ENCODE measurements at places on chromosomes 16 and 17.

- DNase-seq: no peak
Observed at GRCh38 chr17:73240561-73240960, 21.1 kb downstream of the CPSF4L start.

GRCh38 chr17:63984651-63985386 is 12.1 kb upstream of the SCN4A start:
- DNase-seq: no peak

DNA sequence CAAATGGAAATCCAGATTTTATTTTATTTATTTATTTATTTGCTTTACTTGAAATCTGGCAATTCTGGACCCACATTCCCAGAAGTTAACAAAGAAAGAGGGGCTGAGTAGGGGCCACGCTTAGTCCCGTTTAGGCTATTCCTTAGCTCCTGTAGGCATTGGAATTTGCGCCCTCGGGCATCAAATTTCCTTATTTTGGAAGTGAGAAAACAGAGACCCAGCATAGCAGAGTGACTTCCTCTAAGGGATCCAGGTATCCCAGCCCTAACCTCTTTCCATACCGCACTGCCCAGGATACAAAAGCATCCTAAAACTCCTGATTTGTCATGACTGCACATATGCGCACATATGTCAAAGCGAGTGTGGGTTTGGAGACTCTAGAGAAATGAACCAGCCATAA is 19.0 kb upstream of the SMG1 start:
- DNase-seq: no peak

DNA sequence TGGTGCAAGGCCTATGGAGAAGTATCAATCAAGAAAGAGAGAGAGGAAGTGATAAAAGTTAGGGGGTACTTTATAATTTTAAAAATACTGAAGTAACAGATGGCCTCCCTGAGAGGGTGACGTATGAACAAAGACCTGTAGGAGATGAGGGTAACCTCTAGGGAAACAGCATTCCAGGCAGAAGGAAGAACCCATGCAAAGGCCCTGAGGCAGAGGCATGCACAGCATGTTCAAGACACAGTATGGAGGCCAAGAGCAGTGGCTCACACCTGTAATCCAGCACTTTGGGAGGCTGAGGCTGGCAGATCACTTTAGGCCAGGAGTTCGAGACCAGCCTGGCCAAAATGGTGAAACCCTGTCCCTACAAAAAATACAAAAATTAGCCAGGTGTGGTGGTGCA is 192.6 kb upstream of the AXIN2 start:
- no peak for DNase-seq

- no peak for DNase-seq
Observed at GRCh38 chr17:82751171-82751570, 694 bp upstream of the TBCD start.

DNA sequence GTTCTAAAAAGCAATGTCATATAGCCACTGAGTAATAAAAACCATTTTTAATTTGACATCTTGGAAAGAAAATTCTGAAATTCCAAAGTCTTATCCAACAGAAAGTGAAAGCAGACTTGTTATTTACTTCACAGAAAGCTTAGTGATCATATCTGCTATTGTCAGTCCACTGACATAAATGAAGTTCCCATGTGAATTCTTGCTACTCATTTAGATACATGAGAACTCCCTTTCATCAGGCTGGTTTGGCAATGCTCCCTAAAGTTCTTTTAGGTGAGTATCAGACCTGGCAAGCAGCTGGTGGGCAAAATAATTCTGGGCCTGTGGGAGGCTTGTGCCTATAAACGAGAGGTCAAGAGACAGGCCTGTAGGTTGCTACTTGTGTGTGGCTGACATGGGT is 23.4 kb downstream of the NME2 start:
- DNase-seq: no peak

DNA sequence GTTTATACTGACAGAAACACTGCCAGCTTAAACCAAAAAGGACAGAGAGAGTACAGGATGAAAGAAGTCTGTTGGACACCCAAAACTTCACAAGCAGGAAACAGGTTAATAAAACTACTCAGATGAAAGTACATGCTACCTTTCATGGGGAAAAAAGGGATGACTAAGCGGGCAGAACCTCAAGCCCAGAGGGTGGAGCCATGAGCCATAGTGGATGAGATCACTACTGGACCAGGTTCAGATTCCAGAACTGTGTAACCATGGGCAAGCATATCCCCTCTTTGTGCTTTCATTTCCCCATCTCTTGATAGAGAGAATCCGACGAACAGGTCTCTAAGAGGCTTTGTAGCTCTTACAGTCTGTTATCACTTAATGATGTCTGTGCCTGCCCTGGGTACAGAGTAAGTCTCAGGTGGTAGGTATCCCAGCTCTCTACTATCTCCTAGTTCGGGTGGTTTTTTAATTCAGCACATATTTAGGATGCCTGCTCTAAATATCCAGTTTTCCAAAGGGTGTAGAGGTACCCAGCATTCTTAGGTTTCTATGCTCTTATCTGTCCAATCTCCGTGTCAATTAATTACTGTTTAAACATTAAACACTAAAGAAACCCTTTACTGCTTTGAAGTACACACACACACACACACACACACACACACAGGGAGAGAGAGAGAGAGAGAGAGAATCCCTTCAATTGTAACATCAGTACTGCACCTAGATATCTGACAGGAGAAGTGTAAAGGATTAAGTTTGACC is 206.7 kb downstream of the ZNF423 start:
- DNase-seq: no peak

- no peak for DNase-seq
Observed at GRCh38 chr16:56980792-56981724, 8.3 kb upstream of the NLRC5 start.

GRCh38 chr17:59565959-59566324 is 532 bp downstream of the DHX40 start:
- DNase-seq: no peak

DNA sequence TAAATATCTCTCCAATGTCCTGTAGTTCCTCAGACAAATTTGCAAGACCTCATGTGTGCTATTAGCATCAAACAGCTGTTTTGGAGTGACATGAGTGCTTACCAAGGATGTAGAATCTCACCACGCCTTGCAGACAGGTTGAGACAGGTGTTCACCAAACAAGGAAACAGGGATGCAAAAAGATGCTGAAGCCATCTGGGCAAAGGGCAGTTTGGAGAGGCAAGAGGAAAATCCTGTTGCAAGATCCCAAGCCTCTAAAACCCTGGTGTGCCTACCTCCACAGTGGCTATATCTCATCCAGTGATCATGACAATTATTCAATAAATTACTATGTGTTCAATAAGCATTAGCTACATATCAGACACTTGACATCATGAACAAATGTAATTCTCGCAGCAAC is 373.7 kb downstream of the SOX9 start:
- no peak for DNase-seq

DNA sequence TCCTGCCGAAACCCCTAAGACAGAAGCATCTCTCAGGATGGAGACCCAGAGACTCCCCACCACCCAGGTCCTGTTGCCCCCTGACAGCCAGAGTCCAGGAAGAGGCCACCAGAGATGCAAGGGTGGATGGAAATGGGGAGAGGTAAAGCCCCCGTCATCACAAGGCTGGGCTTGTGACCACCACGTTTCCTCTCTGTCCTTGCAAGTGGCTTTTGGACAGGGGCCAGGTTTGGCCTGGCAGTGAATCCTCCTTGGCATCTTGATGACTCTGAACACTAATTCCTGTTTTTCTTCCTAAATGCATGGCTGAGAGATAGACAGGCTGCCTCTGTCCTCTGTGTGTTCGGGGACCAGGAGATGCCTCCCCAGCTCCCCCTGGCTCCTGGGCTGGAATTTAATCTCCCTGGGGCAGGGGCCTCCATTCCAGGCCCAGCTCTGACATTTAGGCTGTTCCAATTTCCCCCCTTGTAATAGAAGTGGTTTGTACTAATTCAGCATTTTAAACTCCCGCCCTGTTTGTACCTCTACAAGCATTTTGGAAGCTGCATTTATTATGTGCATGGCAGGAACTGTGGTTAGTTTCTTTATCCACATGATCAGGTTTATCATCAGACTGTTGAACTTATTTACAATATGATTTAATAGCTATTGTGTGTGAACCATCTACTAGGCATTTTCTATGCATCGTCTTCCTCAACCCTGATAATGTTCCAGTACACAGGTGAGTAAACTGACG is 116.1 kb upstream of the IRX6 start:
- DNase-seq: no peak

- DNase-seq: no peak
Observed at GRCh38 chr16:31186930-31187807, 7.2 kb downstream of the FUS start.

GRCh38 chr17:20059728-20060188 is 50.6 kb downstream of the SPECC1 start:
- no peak for DNase-seq

DNA sequence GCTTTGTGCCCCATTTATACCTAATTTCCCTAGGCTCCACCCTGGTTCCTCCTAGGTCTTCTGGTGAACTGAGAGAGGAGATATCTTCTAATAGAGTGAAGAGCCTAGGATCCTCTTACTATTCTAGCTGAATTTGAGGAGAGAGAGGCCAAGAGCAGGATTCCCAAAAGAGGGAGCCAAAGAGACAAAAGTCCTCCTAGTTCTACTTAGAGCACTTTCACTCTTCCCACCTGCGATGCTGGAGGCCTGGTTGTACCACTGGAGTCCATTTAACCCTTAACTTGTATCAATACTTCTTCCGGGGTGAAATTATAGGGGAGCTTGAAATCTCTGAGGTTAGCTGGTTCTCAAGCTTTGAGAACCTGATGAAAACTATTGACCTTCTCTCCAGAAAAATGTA is 3.4 kb upstream of the SSH2 start:
- no peak for DNase-seq

DNA sequence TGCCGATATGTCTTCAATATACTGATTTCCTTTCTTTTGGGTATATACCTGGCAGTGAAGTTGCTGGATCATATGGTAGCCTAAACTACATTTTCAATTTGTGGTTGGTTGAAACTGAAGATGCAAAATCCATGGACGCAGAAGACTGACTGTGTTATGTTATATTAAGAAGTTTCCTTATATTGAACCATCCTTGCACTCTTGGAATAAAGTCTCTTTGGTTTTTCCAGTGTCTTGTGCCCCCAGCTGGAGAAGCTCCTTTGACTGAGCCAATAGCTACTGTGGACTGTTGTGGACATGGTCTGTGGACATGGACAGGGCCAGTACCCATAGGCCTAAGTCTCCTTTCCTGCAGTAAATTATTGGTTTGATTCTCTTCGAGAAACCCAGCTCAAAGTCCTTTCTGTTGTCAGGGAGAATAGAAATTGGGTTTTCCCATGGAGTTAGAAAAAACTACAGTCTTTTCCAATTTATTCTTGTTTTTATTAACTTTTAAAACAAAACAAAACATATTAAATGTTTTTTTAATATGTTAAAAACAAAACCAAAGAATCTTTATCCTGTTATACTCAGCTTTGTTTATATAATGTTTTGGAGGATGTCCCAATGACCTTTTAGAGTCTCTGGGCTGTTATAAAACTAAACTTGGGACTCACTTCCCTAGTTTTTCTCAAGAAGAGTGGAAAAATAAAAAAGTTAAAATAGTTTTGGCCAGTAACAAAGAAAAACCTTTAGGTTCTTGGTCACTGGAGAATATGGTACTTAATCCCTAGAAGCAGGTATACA is 15.2 kb upstream of the IL34 start:
- DNase-seq: no peak

GRCh38 chr17:45155029-45155428 is 6.6 kb upstream of the HEXIM2 start:
- no peak for DNase-seq

GRCh38 chr17:44826123-44826790 is 3.8 kb downstream of the GJC1 start:
- DNase-seq: no peak

DNA sequence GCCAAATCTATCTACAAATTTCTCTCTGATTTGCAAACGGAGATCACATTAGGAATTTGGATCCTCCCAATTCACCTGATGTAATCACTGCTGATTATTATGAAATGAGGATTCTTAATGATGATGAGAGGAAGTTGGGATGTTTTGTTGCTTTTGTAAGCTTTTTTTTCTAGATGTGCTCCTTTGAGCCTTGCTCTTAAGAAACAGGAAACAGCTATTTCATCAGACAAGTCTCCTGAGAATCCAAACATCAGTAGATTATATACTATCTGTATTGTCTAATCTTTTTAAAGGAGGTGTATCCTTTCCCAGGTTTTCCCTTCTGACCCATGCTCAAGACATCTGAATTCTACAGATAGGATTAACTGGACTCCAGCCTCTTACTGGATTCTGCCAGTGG is 73.3 kb downstream of the KIF2B start:
- no peak for DNase-seq

GRCh38 chr17:81044428-81044763 is 9.4 kb downstream of the BAIAP2 start:
- no peak for DNase-seq

- DNase-seq: no peak
Observed at GRCh38 chr17:3157218-3157617, 29.9 kb upstream of the OR1G1 start.

DNA sequence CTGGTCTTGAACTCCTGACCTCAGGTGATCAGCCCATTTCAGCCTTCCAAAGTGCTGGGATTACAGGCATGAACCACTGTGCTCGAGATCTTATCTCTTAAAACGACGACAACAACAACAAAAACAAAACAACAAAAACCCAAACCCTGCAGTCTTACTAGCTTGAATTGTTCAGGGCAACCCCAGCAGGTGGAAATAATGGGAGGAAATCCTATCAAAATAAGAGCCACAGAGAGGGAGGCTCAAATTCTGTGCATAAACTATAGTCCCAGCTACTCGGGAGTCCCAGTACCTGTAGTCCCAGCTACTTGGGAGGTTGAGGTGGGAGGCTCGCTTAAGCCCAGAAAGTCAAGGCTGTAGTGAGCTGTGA is 16.5 kb upstream of the ATP6V0A1 start:
- no peak for DNase-seq

DNA sequence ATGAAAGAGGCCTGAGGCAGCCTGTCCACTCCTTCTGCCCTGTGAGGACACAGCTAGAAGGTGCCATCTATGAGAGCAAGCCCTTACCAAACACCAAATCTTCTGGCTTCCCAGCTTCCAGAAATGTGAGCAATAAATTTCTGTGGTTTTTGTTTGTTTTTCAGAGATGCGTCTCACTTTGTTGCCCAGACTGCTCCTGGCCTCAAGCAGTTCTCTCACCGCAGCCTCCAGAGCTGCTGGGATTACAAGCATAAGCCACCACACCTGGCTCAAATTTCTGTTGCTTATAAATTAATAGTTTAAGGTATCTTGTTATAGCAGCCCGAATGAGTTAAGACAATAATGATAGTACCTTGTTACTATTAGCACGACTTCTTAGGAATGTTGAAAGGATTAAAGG is 12.5 kb upstream of the SLC16A11 start:
- no peak for DNase-seq

DNA sequence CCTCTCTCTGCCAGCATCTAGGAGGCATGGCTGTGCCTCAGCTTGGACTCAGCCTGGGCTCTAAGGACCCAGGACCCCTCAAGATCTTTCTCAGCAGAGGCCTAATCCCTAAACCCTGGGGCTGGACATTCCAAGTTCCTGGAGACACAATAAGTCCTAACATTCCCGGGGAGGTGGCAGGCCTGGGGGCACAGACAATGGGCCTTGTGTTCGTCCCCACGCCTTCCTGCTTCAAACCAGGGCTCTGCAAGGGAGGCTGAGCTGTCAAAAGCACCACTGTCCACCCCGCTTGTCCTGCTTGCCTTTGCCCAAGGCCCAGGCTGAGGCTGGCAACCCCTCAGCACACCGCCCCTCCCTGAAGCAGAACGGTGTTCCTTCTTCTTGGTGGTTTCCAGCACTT is 13.7 kb downstream of the SDK2 start:
- DNase-seq: no peak

GRCh38 chr16:54998834-54999233 is 68.2 kb downstream of the IRX5 start:
- no peak for DNase-seq
